ENCODE measurements at places on chromosomes 5 and 9. TPM values are rescaled to one million over a fixed set of nuclear protein-coding genes. Genes with fewer than 3 reads are reported as not detected.

DNA sequence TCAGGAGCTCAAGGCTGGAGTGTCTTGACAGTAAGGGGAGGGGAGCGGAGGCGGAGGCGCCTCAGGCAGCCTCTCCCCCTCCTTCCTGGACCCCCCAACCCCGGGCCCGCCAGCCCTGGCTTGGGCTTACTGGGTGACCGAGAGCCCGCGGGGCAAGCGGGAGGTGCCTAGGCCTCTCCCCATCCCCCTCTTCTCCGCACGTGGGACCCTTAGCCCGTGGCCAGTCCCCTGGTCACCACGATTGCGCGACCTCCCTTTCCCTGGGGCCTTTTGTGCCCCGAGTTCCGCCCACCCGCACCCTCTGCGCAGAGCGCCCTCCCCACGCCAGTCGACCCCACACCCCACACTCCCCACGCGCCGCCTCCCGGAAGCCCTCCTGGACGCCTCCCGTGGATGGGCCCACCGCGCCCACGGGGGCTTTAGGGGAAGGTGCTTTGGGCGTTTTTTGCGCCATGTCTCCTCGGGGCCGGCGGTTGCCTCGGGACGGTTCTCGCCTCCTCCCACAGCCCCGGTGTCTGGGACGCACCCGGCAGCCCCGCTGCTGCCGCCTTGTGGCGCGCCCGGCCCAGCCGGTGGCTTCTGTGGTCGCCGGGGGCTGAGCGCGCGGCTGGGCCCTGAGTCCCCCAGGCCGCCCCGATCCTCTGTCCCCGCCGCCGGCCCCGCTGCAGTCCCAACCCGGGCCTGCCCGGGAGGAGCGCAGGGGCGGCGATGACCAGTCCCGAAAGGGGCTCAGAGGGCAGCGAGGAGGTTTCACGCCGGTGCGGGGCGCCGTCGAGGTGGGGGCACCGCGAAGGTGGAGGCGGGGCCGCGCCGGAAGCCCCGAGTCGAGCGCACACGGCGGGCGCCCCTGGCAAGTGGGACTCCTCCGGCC is 3.2 kb downstream of the TOR4A start:
- no peaks in the 10 kb centered on the region for H3K36me3 ChIP-seq
- DNase-seq = peak; percentile 67
- H3K27me3 ChIP-seq = no peaks in the 10 kb centered on the region
- H3K4me1 ChIP-seq = peaks cover 8% of the 10 kb centered on the region
- no peak overlapping the region for H3K27ac ChIP-seq

DNA sequence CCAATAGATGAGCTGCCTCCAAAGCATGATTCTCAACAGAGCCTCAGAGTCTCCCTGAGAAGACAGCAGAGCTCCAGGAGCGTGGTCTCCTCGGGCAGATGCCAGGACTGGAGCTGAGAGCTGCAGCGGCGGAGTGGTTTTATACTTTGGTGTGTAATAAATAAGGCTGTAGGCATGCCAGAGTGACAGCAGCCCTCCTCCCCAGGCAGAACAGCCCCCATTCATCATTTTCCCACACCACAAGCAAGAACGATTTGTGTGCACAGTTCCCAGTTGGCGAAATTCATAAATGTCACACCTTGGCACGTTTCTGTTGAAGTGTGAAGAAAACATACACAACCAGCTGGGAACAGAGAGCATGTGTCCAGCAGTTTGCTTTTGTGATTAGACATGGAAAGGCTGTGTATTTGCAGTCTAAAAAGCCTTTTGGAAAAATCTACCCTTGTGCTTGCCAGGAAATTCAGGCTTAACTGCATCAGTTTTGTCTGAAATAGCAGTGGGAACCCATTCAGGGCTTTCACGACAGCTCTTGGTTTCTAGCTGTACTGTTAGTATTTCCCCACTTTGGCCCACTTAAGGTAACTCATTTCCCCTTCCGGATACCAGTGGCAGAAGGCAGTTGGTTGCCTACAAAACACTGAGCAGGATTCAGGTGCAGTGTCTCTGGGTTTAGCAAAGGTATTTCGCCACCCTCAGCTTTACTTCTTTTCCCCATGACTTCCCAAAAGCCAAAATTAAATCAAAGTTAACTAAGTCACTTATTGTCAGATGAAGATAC is at the start of gene C1QTNF3:
TSS of gene C1QTNF3 (minus strand) at position 115 of the 778 bp plus-strand sequence. CDS start at position 27, 88 bp downstream.
- DNase-seq = peak; percentile 38
- H3K27ac ChIP-seq = peak within 1 kb of the TSS; percentile 56
- H3K4me1 ChIP-seq = peaks cover 19% of the 10 kb centered on the region
- H3K27me3 ChIP-seq = no peaks in the 10 kb centered on the region
- no peaks in the 10 kb centered on the region for H3K36me3 ChIP-seq

STK32A gene
- polyA plus RNA-seq = 1.7 TPM

GRCh38 chr5:163574472-163575440 is 69.3 kb downstream of the MAT2B start:
- no peaks in the 10 kb centered on the region for H3K36me3 ChIP-seq
- no peaks in the 10 kb centered on the region for H3K4me1 ChIP-seq
- H3K27ac ChIP-seq = no peak overlapping the region
- H3K4me3 ChIP-seq = no peak overlapping the region
- H3K27me3 ChIP-seq = no peaks in the 10 kb centered on the region

DNA sequence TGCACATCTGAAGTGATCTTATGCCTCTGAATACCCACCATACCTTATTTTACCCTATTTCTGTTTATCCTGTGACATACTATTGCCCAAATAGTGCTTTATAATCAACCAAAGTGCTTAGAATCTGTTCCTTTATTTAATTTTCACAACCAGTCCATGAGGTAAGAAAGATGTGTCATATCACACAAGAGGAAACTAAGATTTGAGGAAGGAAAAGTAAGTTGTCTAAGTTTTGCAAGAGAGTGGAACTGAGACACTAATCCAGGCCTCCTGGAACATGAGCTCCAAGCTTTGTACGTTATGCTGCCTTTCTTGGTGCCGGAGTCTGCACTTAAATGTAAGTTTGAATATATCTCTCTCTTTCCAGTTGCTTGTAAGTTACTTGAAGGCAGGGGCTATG is 17.2 kb downstream of the KDM3B start:
- H3K36me3 ChIP-seq = peaks cover 18% of the 10 kb centered on the region
- no peak overlapping the region for H3K4me3 ChIP-seq
- no peaks in the 10 kb centered on the region for H3K27me3 ChIP-seq
- H3K27ac ChIP-seq = peak overlapping the region; percentile 17

- no peak overlapping the region for H3K4me3 ChIP-seq
- no peaks in the 10 kb centered on the region for H3K4me1 ChIP-seq
- DNase-seq = no peak
- no peaks in the 10 kb centered on the region for H3K27me3 ChIP-seq
Measured at GRCh38 chr9:19946441-19947109, 157.7 kb upstream of the SLC24A2 start.

DMRT3 gene
- polyA plus RNA-seq = not detected

DNA sequence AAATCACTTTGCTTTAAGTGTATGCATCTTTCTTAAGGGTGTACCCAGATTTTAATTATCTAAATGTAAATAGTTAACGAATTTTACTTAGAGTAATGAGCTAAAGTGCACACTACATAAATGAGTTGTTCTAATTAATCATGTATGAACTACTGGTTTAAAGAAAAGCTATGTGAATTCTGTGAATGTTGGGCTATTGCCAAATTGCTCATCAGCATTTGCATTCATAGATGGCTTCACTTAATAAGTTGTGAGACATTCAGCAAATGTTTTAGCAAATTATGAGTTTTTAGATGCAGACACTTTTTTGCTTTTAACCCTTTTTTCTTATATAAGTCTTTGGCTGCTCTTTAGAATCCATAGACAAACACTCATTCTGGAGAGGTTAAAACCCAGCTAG is 175.7 kb downstream of the PBX3 start:
- no peaks in the 10 kb centered on the region for H3K36me3 ChIP-seq

HRCT1 gene
- polyA plus RNA-seq = 1.5 TPM

GRCh38 chr9:16023446-16023845 is 470.6 kb downstream of the CCDC171 start:
- no peaks in the 10 kb centered on the region for H3K27me3 ChIP-seq
- H3K27ac ChIP-seq = no peak overlapping the region
- no peak for DNase-seq
- H3K4me3 ChIP-seq = no peak overlapping the region
- H3K4me1 ChIP-seq = no peaks in the 10 kb centered on the region

DNA sequence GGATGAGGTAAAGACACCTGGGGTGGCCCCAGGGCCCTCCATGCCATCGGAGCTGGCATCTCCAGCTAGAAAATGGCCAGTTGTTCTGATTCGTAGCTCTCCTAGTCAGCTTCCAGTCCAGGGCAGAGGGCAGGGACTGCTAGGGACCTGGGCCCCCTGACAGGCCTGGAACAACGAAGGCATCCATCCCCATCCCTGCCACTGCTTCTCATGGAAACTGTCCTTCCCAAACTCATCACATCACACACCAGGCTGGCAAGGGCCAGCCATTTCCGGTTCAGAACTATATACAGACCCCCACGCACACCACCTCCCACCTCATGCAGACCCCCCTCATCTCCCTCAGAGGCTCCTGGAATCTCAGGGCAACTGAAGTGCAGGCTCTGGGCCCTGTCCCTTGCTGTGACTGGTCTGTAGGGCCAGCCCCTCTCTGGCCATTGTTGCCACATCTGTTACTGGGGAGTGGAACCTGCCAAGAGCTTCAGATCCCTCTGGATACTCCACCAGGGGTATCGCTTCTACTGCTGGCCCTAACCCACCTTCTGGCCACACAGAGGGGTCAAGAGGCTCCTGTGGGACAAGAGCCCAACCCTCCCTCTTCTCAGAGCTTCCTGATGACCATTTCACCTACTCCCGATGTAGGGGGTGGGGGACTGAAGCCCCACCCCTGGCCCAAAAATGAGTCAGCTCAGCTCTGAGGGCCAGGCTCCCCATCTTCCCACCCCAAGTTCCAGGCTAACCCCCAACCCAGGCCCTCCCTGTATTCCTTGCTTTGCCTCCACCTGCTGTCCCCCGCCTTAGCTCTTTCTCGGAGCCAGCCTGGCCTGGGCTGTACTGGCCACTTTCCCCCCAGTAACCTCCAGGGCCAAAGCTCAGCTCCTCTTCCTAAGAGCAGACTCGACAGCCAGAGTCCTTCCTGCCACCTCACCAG is 1.2 kb upstream of the MZB1 start:
- no peaks in the 10 kb centered on the region for H3K36me3 ChIP-seq
- no peak for DNase-seq
- H3K4me1 ChIP-seq = no peaks in the 10 kb centered on the region

DNA sequence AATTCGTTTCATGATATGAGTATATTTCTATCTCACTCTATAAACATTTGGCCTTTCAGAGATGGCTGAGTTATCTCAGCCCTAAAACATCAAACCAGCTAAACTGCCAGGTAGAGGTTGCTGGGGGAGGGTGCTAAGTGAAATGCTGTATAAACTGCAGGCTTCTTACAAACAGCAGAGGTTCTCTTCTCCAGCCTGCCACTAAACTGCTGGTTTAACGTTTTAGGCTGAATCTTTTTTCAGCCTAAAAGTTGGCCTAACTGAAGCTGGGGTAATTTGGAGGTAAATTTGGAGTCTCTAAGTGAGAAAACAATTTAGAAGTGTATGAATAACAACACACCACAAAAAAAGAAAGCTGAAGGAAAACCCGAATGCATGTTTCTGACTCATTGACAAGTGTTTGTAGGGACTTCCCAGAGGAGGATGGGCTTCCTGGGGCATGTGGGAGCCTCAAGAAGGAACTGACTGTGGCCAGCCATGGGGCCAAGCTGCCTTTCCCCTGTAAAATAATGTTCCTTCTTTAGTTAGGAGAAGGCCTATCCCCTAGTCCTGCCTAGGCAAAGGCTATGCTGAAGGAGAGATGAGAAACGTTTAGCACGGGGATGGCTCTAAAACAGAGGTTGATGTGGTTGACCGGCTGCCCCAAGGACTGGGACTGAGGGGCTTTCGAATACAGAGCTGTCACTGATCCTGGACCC is 44.3 kb downstream of the SLC28A3 start:
- H3K4me1 ChIP-seq = no peaks in the 10 kb centered on the region
- H3K36me3 ChIP-seq = peaks cover 5% of the 10 kb centered on the region
- no peak overlapping the region for H3K27ac ChIP-seq

DNA sequence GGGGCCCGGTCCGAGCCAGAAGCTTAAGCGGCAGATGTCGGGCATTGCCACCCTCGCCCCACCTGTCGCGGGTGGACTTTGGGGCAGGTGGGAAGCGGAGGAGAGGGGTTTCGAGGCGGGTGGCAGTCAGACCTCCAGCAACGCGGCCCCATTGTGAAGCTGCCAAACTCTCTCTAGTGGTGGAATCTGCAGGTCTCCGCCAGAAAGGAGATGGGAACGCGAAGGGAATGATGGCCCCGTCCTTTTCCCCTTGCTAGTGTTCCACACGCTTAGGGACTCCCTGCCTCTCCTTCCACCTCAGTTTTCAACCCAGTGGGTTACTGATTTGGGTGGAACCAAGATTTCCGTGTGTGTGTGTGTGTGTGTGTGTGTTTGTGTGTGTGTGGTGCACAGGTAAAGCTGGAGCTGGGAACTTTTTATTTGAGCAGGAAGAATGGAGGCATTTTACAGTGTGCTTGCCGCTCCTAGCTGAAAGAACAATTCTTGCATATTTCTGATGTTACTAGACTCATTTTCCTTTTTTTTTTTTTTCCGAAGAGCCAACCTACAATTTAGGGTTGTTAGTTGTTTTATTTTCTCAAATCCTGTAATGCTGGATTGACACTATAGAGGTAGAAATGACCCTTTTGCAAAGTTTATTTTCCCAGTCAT is 1.3 kb downstream of the MACIR start:
- H3K27me3 ChIP-seq = no peaks in the 10 kb centered on the region
- H3K27ac ChIP-seq = peak overlapping the region; percentile 91
- H3K36me3 ChIP-seq = no peaks in the 10 kb centered on the region
- peaks cover 10% of the 10 kb centered on the region for H3K4me1 ChIP-seq
- H3K4me3 ChIP-seq = peak overlapping the region; percentile 79

DNA sequence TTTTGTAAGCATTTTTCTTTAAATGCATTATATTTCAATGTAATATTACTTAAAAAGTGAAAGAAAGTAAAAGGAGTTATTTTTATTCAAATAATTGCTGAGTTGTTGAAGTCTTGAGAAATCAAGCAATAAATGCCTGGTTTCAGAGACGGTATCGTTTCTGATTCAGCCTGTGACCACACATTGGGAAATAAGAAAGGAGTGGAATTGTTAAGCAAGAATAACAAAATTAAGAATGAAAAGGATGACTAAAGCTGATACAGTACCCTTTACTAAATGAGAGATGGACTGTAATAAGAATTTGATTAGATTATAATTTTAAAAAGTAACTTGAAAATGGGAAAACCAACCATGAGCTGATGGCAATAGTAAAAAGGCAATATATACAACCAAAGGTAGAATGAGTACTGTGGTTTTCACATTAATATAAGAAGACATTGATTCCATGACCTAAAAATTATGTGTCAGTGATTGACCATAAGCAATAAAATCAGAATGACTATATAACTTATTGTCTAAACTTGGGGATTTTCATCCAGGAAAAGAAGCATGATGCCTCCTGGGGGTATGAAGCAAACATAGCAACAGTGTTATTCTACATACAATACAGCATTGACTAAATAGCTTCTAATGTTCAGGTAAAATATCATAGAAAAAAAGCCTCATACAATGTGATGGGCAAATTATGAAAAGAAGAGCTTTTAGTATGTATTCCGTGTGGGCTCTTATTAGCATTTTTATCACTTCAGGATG is 101.9 kb upstream of the PRDM9 start:
- H3K4me3 ChIP-seq = no peak overlapping the region
- H3K36me3 ChIP-seq = no peaks in the 10 kb centered on the region
- no peak overlapping the region for H3K27ac ChIP-seq
- H3K27me3 ChIP-seq = no peaks in the 10 kb centered on the region
- no peak for DNase-seq
